M059J (cell line): ENCODE measurements at places on chromosomes 1 and 21.
A peak's percentile ranks its signal among the peaks of the same experiment; 100 is the strongest.

DNA sequence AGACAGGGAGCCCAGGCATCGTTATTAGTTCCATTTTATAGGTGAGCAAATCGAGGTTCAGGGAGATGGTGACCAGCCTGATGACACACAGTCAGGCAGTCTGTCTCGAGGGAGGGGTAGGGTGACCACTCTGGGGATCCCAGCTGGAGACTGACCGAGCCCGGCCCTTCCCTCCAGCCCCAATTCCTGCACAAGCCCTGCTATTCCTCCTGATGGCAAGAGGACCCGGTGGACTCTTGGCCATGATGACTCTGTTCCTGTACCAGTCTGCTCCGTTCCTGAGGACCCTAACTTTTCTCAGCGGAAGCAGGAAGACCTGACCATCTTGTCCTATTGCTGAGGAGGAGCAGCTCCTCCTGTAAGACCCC is 391 bp downstream of the AGT start:
- no peak for DNase-seq

- DNase-seq, result no peak
Observed at GRCh38 chr21:30306884-30307283, 13.2 kb downstream of the KRTAP26-1 start.

DNA sequence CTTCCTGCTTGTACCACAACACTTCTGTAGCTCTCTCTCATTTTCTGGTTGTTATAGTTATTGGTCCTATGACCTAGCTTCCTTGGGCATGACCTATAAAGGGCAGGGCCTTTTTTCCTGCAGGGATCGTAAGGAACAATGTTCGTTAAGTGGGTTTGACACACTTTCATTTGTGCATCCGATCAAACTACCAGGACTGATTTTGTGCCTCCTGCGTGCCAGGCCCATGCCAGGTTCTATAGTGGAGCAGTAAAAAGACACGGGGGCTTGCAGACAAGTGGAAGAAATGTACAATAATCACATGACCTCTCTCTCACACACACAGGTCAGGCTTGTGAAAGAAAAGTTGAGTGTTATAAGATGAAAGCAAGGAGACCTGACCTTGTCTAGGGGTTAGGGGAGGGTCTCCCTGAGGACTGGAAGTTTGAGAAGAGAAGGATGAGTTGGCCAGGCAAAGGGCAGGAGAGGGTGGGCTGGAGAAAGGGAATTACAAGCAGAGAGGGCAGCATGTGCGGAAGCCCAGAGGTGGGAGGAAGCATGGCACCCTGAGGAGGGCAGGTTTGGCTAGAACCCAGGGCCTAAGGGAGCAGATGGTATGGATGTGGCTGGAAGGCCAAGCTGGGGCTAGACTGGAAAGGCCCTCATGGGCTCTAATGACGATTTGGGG is 145.4 kb downstream of the GRIK3 start:
- no peak for DNase-seq

- no peak for DNase-seq
Observed at GRCh38 chr21:14585122-14585521, 39.0 kb upstream of the SAMSN1 start.

- DNase-seq, result peak; percentile 61
Observed at GRCh38 chr1:38127428-38127827, 80.8 kb upstream of the POU3F1 start.

DNA sequence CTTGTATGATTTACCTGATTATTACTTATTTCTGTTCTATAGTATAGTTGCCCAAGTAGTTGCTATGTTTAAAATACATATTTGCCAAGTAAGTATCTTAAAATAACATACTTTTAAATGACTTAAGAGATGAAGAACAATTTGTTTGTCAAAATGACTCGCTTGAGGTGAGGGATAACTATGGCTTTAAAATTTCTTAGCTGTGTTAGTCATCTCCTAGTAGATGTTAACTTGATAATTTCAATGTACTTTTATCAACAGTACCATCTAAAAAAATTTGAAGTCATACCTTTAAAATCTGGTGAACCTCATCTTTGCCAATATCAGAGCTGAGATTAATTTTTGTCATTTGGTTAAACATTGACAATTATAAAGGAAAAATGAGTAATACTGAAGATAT is 37.7 kb downstream of the ODR4 start:
- DNase-seq, result peak; percentile 38

GRCh38 chr21:15278279-15278678 is 213.5 kb upstream of the NRIP1 start:
- no peak for DNase-seq

DNA sequence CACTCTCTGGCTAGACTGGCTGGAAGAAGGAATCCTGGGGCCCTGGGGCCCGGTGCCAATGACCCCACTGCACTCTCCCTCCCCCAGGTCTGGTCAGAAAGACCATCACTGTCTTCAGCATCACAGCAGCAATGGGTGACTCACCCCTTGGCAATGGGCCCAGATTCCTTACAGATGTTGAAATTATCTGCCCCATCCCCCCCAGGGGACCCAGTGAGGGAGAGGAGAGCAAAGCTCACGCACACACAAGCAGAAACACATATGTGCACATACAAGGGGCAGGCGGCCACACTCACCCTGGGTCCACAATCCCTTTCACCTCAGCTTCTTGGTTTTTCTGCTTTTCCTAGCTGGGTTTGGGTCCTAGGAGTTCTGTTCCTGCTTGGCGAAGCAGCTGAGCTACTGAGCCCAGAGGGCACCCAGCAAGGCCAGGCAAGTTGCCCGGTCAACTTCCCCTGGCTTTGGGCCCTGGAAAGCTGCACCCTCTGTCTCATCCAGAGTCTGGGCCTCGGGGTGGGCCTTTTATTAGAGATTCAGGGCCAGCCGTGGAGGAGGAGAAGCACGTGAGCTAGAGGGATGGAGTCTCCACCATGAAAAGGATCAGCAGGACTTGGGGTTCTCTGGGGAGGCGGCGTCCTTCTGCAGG is 2.6 kb downstream of the COL16A1 start:
- peak; percentile 95 for DNase-seq

DNA sequence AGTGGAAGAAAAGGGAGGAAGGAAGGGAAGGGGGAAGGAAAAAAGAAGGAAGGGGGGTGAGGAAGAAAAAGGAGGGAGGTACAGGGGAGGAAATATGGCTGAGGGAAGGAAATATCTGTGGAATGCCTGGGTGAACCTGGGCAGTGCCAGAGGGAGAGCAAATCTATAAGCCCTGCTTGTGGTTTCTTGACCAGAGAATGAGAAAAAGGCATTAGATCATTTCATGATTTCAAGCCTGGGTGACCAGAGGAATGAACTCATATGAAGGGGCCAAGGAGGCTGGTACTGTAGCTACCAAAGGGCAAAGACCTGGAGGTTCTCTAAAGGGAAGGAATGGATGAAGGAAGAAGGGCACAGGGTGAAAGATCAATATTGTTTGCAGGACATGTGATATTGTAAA is 31.4 kb downstream of the GNG12 start:
- DNase-seq, result peak; percentile 91

- DNase-seq, result no peak
Observed at GRCh38 chr1:1178794-1179331, 5.2 kb downstream of the TTLL10 start.

GRCh38 chr1:239861985-239862384 is 229.7 kb upstream of the FMN2 start:
- DNase-seq, result no peak

DNA sequence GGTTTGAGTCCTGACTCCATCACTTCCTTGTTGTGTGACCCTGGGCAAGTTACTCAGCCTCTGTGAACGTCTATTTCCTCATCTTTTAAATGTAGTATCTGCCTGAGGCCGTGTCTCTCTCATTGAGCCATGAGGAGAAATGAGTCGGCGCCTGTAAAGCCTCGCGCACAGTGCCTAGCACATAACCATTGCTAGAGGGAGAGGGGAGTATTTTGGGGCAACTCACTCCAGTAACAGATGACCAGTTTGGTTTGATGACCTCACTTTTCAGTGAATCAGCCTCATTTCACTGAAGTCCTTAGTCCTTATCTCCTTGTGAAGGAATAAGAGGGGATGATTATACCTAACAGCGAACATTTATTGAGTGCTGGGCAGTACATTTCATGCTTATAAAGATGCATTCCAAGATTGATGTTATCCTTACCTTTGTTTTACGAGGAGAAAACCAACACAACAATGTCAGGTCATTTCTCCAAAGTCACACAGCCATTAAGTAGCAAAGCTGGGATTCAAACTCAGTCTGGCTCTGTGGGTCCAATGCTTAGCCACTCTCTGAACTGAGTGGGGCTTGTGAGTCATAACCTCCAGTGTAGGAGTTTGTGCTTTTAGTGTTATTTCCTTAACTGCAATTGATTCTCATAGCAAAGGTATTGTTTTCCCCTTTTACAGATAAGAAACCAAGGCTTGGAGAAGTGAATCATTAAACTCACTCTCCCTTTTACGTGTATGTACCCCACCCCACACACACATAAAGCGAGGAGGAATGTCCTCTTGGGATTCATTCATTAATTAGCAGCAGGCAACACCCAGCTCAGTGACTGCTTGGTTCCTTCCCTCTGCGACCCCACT is 25.9 kb downstream of the KCNC4 start:
- peak; percentile 94 for DNase-seq

DNA sequence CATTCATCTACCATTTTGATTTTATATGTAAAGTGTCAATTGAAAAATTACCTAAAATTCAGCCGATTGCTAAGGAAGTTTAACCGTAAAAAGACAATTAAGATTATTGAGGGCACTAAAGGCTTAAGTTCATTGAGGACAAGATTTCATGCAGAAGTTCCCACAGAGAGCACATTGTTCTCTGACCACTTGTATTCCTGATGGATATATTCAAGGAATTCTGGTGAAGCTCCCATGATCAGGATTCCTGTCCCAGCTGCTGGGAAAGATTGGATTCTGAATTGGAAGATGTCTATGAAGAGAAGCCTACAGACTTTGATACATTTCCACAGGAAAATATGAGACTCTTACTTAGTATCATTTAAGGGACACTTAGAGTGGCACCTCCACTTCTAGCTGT is 209.2 kb upstream of the KCTD3 start:
- DNase-seq, result no peak

DNA sequence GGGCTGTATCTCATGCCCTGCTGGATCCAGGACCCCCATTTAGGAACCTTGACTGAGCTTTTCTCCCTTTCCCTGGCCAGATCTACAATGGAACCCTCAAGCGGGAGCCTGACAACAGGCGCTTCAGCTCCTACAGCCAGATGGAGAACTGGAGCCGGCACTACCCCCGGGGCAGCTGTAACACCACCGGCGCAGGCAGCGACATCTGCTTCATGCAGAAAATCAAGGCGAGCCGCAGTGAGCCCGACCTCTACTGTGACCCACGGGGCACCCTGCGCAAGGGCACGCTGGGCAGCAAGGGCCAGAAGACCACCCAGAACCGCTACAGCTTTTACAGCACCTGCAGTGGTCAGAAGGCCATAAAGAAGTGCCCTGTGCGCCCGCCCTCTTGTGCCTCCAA is 29.8 kb downstream of the PKP1 start:
- no peak for DNase-seq

GRCh38 chr21:39686646-39687468 is 58.1 kb upstream of the IGSF5 start:
- no peak for DNase-seq

- peak; percentile 2 for DNase-seq
Observed at GRCh38 chr1:70627910-70628309, 216.8 kb downstream of the CTH start.

- no peak for DNase-seq
Observed at GRCh38 chr21:20260124-20260523, 738.1 kb upstream of the NCAM2 start.

DNA sequence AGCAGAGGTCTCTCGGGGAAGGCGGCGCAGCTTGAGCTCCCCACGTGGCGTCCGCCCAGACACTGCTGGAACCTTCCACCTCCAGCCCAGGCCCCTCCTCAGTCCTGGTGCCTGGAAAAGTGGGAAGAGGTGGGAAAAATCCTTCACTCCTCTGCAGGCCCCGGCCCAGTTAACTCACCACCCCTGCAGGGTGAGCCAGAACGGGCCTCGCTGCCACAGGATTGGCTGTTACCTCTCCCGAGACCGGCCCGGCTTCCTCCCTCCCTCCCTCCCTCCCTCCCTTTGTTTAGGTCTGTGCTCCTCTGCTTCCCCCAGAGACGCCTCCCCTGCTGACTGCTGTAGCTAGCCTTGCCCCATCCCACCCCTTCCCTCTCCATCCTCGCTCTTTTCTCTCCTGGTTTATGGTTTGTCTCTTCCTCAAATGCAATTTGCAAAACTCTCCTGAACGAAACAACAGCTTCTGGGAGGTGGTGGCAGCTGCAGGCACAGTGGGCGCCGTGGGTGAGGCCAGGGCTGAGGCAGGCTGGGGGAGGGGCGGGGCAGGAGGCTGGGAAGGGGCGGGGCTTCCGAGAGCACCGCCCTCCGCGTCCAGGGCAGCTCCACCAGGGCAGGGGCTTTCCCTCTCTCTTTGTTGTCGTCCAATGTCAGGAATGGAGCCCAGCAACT is 6.5 kb downstream of the CAPN9 start:
- no peak for DNase-seq

DNA sequence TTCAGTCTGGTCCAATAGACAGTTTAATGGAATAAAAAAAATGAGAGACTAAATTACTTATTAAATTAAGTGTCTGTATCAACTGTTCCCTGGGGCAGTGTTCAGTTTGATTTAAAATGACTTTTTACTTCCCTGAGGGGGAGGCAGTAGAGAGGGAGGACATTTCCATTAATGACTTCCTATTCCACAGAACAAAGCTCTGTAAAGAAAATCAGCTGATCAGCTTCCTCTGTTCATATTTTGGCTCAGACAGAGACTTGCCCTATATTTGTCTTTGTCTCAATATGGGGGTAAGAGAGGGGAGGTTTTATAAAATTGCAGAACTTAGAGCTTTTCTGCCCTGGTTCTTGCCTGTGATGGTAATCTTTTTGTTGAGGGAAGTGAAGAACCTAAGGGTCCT is 8.4 kb downstream of the CFAP126 start:
- no peak for DNase-seq

DNA sequence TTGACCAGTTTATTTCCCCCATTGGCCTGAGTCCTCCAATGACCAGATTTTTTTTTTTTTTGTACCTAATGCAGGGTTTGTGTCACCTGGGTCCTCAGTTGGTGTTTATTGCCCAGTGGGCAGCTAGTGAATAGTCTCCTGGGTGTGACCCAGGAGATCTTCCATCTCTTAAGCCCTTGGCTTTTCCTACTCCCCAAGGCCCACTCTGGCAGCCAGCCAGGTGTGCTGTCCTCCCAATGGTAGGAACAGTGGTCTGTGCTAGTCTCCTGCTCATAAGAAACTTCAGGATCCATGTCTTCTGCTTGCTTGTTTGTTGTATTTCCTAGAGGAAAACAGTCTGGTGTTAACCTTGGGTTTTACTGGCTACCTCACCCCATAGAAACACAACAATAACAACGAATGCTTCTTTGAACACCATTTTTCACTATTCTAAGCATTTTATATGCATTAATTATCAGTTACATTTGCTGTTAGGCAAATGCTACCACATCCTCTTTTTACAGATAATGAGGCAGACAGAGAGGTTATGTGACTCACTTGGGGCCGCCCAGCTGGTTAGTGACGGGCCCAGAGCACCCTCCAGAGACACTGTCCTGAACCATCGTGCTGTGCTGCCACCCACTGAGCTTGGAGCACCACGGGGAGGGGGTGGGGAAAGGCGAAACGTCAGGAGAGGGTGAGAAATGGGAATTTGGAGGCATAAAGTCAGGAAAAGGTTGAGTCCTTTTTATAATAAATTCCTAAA is 107.5 kb downstream of the HIVEP3 start:
- no peak for DNase-seq

GRCh38 chr1:115175596-115175995 is 86.3 kb upstream of the TSPAN2 start:
- DNase-seq, result no peak
